ENCODE measurements at places on chromosomes 4 and X.

DNA sequence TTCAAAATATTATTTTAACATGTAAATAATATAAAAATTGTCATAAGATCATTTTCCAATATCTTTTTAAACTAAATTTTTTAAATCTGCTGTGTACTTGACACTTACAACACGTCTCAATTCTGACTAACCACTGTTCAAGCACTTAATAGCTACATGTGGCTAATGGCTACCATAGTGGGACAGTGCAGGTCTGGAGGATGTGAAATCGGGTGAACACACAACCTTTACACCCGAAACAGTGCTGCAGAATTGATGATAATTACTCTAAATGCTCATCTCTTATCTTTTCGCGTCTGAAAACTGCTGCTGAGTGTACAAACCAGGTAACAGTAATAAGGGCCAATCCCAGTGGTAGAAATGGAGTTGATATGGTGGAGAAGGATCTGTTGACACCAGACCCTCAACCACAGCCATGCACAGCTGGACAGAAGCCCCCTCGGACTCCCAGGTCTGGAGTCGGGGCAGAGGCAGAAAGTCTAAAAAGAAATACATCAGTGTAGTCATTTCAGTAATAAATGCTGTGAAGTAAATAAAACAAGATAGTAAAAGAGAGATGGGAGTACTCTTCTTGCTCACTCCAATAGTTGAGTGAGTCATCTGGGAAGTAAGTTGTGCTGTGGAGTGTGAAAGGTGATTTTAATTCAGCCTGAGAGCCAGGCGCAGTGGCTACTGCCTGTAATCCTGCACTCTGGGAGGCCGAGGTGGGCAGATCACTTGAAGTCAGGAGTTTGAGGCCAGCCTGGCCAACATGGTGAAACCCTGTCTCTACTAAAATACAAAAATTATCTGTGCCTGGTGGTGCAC is 150.0 kb downstream of the CBR4 start:
- no peak for DNase-seq

DNA sequence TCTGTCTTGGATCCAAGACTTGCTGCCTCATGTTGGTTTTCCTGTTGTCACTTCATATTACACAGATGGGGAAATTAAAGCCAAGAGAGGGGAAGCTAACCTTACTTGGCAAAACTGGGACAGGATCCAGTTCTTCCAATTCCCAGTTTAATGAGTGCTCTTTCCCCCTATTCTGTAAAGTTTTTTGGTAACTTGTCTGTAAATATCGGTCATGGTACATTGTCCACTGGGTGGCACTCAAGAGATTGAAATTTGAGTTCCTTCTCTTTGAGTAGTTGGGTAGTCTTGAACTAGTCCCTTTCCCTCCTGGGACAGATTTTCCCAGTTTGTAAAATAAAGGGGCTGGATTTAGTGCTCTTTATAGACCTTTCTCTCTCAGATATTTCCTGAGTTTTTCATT is 12.4 kb upstream of the EOLA2 start:
- no peak for DNase-seq

GRCh38 chr4:27055221-27055760 is 194.7 kb downstream of the STIM2 start:
- DNase-seq = no peak

DNA sequence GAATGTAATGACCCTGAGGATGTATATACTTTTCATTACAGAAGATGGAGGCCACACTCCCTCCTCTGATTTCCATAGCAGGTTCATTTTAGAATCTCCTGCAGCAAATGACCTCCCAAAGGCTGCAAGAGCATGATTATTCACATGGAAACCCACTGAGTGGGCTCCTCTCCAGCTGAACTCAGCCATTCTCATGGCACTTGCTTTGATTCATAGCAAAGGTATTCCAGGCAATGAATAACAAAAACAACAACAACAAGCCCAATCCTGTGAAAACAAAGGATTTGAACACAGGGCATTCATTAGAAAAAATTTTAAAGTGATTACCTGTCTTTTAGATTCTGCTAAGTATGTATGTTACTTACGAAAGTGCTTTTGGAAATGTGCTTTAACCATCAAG is 894.0 kb upstream of the FRG1 start:
- no peak for DNase-seq

DNA sequence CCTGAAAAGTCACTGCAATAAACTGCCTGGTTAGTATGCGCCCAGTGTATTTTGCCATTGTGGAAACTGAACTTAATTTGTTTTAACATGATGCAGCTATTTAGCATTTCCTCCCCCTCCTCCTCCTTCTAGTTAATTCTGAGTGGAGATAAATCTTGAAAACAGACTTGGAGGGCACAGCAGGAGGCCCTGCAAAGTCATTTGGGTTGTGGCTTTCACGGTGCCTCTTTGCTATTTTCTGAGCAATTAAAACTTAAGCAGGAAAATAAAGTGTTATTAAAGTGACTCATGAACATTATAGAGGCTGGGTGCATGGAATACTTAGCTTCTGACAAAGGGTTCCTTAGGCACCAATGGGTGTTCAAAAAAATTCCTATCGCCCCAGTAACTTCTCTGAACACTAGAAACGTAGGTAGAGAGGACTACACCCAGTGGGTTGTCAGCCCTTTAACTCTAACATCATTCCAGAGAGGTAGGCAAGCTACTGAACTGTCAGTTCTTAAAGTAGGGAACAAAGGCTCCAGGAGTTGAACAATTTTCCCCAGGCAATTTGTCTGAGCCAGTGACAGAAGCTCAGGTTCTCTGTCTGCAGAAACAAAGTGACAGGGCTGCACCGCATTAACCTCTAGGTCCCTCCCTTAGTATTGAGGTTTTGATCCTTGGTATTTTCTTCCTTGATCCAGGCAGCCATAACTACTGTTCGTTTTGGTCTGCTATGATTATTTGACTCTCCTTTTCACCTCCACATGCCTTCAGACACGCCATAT is 158.3 kb upstream of the KIT start:
- no peak for DNase-seq

DNA sequence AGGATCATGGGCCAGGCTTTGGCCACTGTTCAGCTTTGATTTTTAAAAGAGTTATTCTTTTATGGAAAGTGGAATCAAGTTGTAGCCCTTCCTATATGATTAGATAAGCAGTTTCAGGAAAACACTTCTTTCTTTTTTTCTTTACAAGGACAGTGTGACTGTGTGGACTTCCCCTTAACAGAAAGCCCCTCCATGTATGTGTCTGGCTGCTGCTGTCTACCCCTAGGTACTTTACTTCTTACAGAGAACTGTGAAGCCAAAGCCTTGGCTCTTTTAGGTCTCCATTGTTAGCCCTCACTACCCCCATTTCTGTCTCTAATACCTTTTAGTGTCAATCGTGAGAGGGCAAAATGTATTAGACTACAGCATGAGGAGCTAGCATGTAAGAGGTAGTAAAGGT is 19.1 kb downstream of the VSIG1 start:
- no peak for DNase-seq

Data from substantia nigra (tissue), 51 donors.